IMR-90 (cell line): ENCODE measurements at places on chromosomes 7 and 10.
A peak's percentile ranks its signal among the peaks of the same experiment; 100 is the strongest.

- no peaks in the 10 kb centered on the region for H3K27me3 ChIP-seq
- no peak for DNase-seq
- H3K36me3 ChIP-seq, result no peaks in the 10 kb centered on the region
- H3K27ac ChIP-seq, result peak overlapping the region; percentile 93
- H3K4me3 ChIP-seq, result peak overlapping the region; percentile 74; the same call in 1 of the 2 replicates
Observed at GRCh38 chr10:17200001-17200911, 1.2 kb downstream of the TRDMT1 start.

GRCh38 chr10:5446390-5446926 is 34.1 kb downstream of the NET1 start:
- no peaks in the 10 kb centered on the region for H3K36me3 ChIP-seq
- peaks cover 5% of the 10 kb centered on the region; the same call in 1 of the 2 replicates for H3K4me1 ChIP-seq
- no peaks in the 10 kb centered on the region for H3K27me3 ChIP-seq
- DNase-seq, result peak; percentile 84
- peak overlapping the region; percentile 74 for H3K27ac ChIP-seq

DNA sequence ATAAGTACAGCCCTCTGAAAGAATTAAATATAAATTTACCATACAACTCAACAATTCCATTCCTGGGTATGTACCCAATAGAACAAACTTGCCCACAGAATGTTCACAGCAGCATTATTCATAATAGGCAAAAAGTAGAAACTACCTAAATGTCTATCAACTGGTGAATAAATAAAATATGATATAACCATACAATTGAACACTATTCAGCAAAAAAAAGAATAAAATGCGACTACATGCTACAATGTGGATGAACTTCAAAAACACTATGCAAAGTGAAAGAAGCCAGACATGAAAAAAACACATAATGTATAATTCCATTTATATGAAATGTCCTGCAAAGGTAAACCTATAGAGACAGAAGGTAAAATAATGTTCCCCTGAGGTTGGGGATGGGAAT is 2.0 kb upstream of the CPN1 start:
- H3K27me3 ChIP-seq, result peaks cover 29% of the 10 kb centered on the region
- H3K27ac ChIP-seq, result no peak overlapping the region
- H3K4me3 ChIP-seq, result no peak overlapping the region
- H3K4me1 ChIP-seq, result no peaks in the 10 kb centered on the region
- no peak for DNase-seq
- no peaks in the 10 kb centered on the region for H3K36me3 ChIP-seq

DNA sequence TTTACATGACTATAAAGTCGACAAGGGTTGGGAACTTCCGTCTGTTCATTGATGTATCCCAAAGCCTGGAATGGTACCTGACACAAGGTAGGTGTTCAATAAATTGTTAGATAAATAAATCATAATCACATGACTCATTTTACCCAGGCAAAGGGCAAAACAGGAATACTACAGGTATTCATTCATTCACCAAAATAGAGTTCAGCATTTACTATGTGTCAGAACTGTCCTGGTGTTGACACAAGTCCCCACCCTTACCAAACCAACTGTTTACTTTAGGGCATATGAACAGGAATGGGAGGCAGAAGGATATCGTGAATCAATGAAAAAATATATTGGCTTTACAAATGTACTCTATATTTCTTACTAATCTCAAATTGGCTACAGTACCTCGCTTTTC is 666 bp upstream of the YAE1 start:
- H3K27me3 ChIP-seq, result peaks cover 3% of the 10 kb centered on the region
- no peak for DNase-seq
- H3K27ac ChIP-seq, result no peak overlapping the region
- peaks cover 3% of the 10 kb centered on the region; the same call in 1 of the 2 replicates for H3K4me1 ChIP-seq
- H3K4me3 ChIP-seq, result peak overlapping the region; percentile 97

- no peak overlapping the region for H3K4me3 ChIP-seq
- H3K4me1 ChIP-seq, result no peaks in the 10 kb centered on the region
- peaks cover 53% of the 10 kb centered on the region for H3K27me3 ChIP-seq
- no peaks in the 10 kb centered on the region for H3K36me3 ChIP-seq
- H3K27ac ChIP-seq, result no peak overlapping the region
- DNase-seq, result no peak
Observed at GRCh38 chr10:78082636-78083035, 49.0 kb downstream of the RPS24 start.

GRCh38 chr10:22410846-22411245 is 65.5 kb downstream of the SPAG6 start:
- no peaks in the 10 kb centered on the region for H3K4me1 ChIP-seq
- H3K27ac ChIP-seq, result no peak overlapping the region
- H3K4me3 ChIP-seq, result no peak overlapping the region
- DNase-seq, result no peak
- H3K36me3 ChIP-seq, result no peaks in the 10 kb centered on the region

DNA sequence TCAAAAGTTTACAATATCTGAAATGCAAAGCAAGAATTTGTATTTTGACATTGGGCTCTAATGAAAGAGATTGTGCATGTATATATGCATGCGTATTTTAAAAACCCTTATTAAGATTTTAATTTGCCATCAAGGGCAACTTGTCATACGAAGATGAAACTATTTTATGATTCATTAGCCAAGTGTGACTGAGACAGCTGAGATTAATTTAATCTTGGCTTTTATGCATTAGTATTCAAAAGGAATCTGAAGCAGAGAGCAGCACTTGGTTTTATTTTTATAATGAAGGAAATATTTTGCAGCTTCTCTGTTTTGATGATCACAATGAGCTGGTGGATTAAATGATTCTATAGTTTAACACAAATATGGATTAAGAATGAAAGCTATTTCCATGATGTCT is 45.9 kb upstream of the AKR1E2 start:
- no peak for DNase-seq
- H3K4me3 ChIP-seq, result no peak overlapping the region
- H3K4me1 ChIP-seq, result peaks cover 3% of the 10 kb centered on the region

GRCh38 chr10:83765731-83766130 is 373.6 kb upstream of the GHITM start:
- H3K36me3 ChIP-seq, result no peaks in the 10 kb centered on the region
- H3K27me3 ChIP-seq, result no peaks in the 10 kb centered on the region
- no peaks in the 10 kb centered on the region for H3K4me1 ChIP-seq
- H3K27ac ChIP-seq, result no peak overlapping the region
- no peak overlapping the region for H3K4me3 ChIP-seq
